ENCODE measurements at places on chromosomes 7 and 10.

GRCh38 chr10:131980761-131981428 is 828 bp downstream of the BNIP3 start:
- DNase-seq = no peak

GRCh38 chr10:84269162-84269561 is 24.3 kb downstream of the RGR start:
- no peak for DNase-seq

GRCh38 chr10:116049158-116049973 is 223.6 kb downstream of the GFRA1 start:
- no peak for DNase-seq

DNA sequence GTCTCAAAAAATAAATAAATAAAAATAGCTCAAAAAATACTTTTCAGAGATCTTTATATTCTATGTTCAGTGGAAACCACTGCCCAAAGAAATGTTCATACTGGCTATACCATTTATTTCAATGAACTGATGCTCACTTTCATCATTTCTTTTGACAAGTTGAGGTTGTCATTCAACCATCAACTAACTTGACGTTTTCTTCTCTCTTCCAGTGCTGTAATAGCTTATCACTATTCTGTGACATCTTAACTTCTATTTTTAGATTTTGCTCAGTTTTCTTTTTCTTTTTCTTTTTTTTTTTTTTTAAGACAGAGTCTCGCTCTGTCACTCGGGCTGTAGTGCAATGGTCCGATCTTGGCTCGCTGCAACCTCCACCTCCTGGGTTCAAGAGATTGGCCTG is 8.7 kb upstream of the CTAGE4 start:
- no peak for DNase-seq

DNA sequence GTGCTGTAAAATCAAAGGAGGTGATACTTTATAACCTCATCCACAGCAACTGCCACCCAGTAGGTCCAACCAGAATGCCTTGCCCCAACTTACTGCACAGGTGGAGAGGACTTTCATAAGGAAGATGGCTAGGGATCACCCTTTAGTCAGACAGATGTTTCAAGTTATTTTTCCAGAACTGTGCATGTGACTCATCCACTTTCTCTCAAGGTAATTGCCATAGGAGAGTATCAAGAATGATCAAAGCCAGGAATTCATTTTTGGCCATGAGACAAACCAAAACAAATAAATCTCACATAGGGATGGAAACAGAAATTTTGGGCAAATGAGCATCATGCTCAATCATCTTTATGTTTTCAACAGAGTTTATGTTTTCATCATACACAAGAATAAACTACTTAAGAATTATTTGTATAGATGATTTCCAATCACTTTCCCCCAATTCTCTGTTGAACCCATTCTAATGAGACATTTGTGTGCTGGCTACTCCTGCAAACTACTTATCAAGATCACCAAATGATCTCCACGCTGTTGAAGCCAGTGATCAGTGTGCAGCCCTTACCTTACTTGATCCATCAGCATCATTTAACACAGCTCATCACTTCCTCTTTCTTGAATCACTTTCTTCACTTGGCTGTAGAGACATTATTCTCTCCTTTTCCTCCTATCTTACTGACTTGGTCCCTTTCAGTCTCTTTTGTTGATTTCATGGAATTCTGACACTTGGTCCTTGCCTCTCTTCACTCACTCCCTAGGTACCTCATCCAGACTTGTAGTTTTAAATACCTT is 74.0 kb downstream of the SLC16A9 start:
- no peak for DNase-seq

GRCh38 chr7:122056977-122057376 is 87.1 kb downstream of the AASS start:
- DNase-seq = no peak

- no peak for DNase-seq
Measured at GRCh38 chr7:11540271-11540761, 291.7 kb downstream of the THSD7A start.
